Thymus (tissue), 14 donors: ENCODE measurements at places on chromosomes 12 and 14.

GRCh38 chr14:102931580-102932285, 9.3 kb downstream of the AMN start:
- DNase-seq = no peak

GRCh38 chr12:77062846-77063461, 2.4 kb downstream of the E2F7 start:
- no peak for DNase-seq

DNA sequence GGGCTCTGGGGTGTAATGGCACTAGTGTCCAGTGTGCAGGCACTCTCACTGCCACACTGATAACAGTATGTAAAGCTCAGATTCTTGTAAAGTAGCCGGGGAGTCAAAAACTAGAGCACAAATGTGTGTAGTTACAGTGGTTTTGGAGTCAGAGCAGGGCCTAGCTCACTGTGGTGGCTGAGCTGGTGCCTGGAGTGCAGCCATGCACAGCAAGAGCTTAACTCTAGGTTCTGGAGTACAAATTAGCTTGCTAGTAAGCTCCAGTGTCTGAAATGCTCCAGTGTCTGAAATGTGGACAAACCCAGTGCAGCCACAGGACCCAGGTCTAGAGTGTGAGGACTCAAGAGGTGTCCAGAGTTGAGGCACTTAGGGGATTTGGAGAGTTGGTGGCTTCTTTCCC, 149.2 kb downstream of the MSRB3 start:
- DNase-seq = no peak

- peak; percentile 82 for DNase-seq
Measured at GRCh38 chr14:69818758-69819191, 21.7 kb upstream of the SLC10A1 start.

GRCh38 chr12:4587108-4587507, 25.1 kb downstream of the DYRK4 start:
- no peak for DNase-seq

- no peak for DNase-seq
Measured at GRCh38 chr12:71092290-71092689, 65.5 kb downstream of the TSPAN8 start.

DNA sequence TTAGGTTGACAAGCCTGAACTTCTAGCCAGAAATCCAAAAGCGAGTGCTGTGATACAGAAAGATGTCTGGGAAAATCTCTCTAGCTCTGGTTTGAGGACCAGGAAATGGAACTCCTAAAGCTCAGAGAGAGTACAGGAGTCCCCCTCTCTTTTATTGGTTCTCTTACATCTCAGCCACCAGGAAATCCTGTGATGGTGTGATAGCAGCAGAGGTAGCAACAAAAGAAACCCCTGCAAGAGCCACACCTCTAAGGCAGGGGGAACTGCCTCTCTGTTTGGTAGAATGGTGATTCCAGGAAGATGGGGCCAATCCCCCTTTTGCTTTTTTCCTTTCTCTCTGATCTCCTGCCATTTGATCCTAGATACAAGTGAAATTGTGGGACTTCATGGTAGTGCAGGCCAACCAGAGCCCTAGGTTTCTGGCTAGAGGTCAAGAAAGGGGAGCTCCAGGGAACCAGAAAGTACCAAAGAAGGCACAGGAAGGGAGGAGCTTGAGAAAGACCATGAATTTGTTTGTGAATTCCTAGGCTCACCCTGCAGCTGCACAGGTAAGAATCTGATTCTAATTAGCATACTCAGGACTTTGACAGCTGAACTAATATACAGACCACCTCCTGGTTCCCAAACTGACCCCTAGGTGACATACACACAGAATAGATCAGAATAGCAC, 88.5 kb downstream of the PAPLN start:
- DNase-seq = peak; percentile 29

DNA sequence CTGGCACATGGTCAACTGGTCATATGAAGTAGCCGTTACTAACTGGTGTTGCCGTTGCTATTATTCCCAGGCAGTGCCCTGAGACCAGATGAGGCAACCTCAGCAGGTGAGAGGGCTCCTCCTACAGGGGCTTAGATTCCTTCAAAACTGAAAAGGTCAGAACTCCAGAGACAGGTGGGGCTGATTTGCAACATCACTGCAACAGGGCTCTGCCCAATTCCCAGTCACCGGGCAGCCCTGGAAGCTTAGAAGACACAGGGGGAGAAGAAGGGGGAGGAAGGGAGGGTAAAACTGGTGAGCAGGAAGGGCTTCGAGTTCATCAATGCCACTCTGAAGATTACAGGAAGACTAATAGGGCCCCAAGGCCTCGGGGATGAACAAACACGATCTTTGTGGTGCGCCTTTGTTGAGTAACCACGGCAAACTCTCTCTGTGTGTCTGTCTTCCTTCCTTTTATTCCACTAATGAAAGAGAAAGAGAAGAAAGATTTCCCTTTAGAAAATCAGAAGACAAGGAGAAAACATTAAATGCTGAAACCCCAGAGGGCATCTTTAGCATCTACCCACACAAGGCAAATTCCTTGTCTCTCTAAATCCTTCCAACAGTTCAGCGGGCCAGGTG, 749.1 kb upstream of the TBX3 start:
- no peak for DNase-seq

- DNase-seq = no peak
Measured at GRCh38 chr12:64385468-64385867, 5.1 kb downstream of the C12orf56 start.
